Pulmonary artery endothelial cell (primary cell): ENCODE measurements at places on chromosomes 11 and 22.

- no peak for DNase-seq
These were observed 26.9 kb downstream of the ARFGAP2 start for GRCh38 chr11:47149782-47150181.

DNA sequence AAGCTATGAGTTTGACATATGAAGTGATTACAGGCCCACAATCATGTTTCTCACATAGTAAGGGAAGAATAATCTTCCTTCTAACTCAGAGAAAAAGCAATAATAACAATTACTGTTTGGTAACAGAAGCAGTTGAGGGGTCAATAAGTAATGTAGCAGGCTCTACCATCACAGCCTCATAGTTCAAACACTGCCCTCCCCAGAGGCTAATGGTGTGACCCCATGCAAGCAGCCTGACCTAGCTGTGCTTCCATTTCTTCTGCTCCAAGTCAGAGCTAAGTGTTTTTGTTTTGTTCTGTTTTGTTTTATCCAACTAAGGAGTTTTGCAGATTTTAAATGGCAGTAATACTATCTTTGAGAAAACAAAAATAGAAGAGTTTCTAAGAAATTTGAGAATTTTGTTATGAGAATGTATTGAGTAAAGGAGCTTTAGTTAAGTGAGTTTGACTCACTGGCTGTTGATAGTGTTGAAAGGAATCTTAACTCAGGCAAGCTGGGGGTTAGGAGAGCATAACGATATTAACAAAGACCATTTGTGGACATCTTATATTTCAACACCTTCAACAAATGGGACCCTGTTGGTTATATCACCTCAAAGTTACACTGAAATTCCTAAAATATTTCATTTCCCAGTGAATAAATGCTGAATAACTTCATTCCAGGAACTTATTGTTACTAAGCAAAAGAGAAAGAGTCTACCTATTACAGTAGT lies 48.5 kb downstream of the GUCY1A2 start:
- no peak for DNase-seq

DNA sequence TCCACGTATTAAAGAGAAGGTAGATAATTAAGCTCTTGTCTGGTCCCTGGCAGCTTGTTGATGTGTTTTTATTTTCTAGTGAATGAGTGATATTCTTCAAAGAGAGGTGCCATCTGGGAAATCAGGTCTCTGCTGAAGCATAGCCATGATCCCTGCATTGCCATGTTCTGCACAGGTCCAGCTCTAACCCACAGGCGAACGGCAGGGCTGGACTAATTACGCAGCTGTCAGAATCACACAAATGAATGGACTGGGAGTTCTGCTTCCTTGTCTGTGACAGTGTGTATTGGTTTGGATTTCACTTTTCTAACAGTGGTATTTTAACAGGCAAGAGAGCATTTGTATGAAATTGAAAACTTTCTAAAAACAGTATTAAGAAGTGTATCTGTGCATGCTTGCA lies 235.6 kb downstream of the FAT3 start:
- no peak for DNase-seq

DNA sequence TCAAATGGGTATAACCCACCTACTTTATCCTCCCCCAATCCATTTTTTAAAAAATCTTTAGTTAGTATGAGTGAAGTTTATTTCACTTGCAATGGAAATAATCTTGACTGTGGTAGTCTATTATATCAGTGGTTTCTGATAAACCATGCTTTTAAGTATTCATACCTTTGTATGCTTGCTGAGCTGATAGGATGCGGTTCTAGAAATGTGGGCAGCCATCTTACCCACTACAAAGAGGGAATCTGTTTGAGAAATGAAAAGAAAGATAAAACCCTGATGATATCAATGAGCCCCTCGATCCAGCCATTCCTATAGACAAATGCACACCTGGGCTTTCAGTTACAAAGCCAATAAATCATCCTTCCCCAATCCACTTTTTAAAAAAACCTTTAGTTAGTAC lies 13.8 kb upstream of the PVALB start:
- DNase-seq: no peak
